Activated T-cell treated with anti-CD3 and anti-CD28 coated beads, Interleukin-2, amount 50 U/mL, for 24 hours (primary cell): ENCODE measurements at places on chromosomes 7 and 10.

DNA sequence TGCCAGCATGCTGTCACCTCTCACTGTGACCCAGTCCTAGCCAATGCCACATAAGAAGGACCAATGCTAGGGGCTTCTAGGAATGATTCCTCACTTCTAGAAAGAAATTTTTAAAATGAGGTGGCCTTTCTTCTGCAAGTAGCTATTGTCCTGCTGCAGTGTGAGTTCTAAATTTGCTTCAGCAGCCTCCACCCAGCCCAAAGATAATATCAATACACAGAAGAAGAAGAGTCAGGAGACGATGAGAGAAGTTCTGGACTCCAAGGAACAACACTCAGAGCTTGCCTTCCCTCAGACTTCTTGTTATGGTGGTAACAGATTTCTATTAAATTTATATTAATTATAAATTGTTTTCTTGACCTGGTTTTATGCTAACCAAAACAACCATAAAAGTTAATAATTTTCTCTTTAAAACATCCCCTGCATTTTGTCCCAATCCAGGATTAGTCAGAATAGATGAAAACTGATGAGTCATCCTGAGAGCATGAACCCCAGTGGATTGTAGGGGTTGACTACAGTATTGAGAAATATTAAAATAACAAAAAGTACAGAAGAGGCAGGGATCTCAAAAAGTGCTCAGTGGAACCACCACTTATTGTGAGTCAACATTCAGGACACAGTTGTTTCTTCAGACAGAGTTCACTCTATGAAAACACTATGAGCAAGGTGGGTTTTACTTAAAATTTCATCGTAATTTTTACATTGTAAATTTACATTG lies 29.6 kb upstream of the AKR1C2 start:
- H3K4me3 ChIP-seq, result no peak overlapping the region
- no peaks in the 10 kb centered on the region for H3K4me1 ChIP-seq
- H3K27me3 ChIP-seq, result peaks cover 2% of the 10 kb centered on the region
- DNase-seq, result no peak
- no peak overlapping the region for H3K27ac ChIP-seq

GRCh38 chr7:20351901-20352300 lies 21.2 kb downstream of the ITGB8 start:
- H3K4me3 ChIP-seq, result no peak overlapping the region
- no peaks in the 10 kb centered on the region for H3K4me1 ChIP-seq
- no peaks in the 10 kb centered on the region for H3K36me3 ChIP-seq
- no peaks in the 10 kb centered on the region for H3K27me3 ChIP-seq
- DNase-seq, result no peak

DNA sequence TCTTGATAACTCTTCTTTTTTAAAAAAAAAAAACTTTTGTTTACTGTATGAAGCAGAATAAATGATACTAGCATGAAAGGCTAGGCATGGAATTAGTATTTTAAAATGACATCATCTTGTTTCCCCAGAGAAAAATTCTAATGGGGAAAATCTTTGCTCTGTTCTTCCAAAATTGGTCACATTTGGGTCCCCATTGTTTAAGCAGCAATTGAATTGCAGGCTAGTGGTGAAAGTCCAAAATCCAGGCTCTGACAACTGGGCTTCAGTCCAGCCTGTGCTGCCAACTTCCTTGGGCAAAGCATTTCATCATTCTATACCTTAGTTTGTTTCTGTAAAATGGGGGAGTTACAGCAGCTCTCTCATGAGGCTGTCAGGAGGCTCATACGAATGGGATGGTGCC lies 726.4 kb downstream of the KCNMA1 start:
- H3K27ac ChIP-seq, result no peak overlapping the region
- DNase-seq, result no peak
- H3K4me1 ChIP-seq, result no peaks in the 10 kb centered on the region
- no peak overlapping the region for H3K4me3 ChIP-seq

- H3K4me1 ChIP-seq, result peaks cover 33% of the 10 kb centered on the region
- H3K27ac ChIP-seq, result no peak overlapping the region
- no peaks in the 10 kb centered on the region for H3K27me3 ChIP-seq
- DNase-seq, result no peak
Measured at GRCh38 chr10:74821501-74821900, 4.9 kb upstream of the KAT6B start.

GRCh38 chr10:120997313-120997712 lies 146.2 kb downstream of the WDR11 start:
- H3K4me3 ChIP-seq, result no peak overlapping the region
- no peaks in the 10 kb centered on the region for H3K36me3 ChIP-seq
- H3K27ac ChIP-seq, result no peak overlapping the region
